Left cardiac atrium (tissue), 4 donors: ENCODE measurements at places on chromosomes 2 and 18. TPM values are rescaled to one million over a fixed set of nuclear protein-coding genes. Genes with fewer than 3 reads are reported as not detected.

The ANKAR gene
- 7.7 TPM for total RNA-seq

The DNER gene
- 6.2 TPM for total RNA-seq

The PRSS56 gene
- 0.16 TPM for total RNA-seq

The ASPRV1 gene
- 1.3 TPM for total RNA-seq

The RALBP1 gene
- total RNA-seq: 42.1 TPM

The RGPD4 gene
- total RNA-seq: not detected

The DSEL gene
- total RNA-seq: 6.1 TPM

The PDE11A gene
- total RNA-seq: 0.56 TPM

The TRIM54 gene
- total RNA-seq: 92.1 TPM

The C2orf80 gene
- not detected for total RNA-seq

The SLC19A3 gene
- 14.2 TPM for total RNA-seq

The MYO3B gene
- total RNA-seq: not detected

The ALK gene
- total RNA-seq: 0.21 TPM

The LCT gene
- not detected for total RNA-seq

The MREG gene
- 1.3 TPM for total RNA-seq

The PDE1A gene
- 11.0 TPM for total RNA-seq

The ARHGAP28 gene
- 3.5 TPM for total RNA-seq

The SERPINB13 gene
- not detected for total RNA-seq

The GALNT13 gene
- total RNA-seq: 1.9 TPM

The HOXD8 gene
- 1.2 TPM for total RNA-seq

The GLS gene
- 81.8 TPM for total RNA-seq

The KRTCAP3 gene
- total RNA-seq: not detected

The TGFA gene
- total RNA-seq: 1.0 TPM

The DOK1 gene
- total RNA-seq: 12.4 TPM

The TXNDC2 gene
- not detected for total RNA-seq

The IL36B gene
- total RNA-seq: not detected

The OSR1 gene
- 59.7 TPM for total RNA-seq

The THADA gene
- total RNA-seq: 21.5 TPM

The CCDC141 gene
- 79.4 TPM for total RNA-seq

The FOXI3 gene
- not detected for total RNA-seq

The CACNB4 gene
- 0.32 TPM for total RNA-seq

The NEURL3 gene
- 0.31 TPM for total RNA-seq

The OTOF gene
- 0.18 TPM for total RNA-seq

The GAL3ST2 gene
- not detected for total RNA-seq

The PTRHD1 gene
- 19.8 TPM for total RNA-seq

The TDRD15 gene
- not detected for total RNA-seq

The OTOS gene
- total RNA-seq: not detected

The SPAG16 gene
- total RNA-seq: 18.6 TPM

The KCNS3 gene
- 3.9 TPM for total RNA-seq

The TMEM237 gene
- 14.3 TPM for total RNA-seq

The GKN1 gene
- total RNA-seq: not detected
